PC-3 (cell line): ENCODE measurements at places on chromosomes 3 and 15. TPM values are rescaled to one million over a fixed set of nuclear protein-coding genes. Genes with fewer than 3 reads are reported as not detected.

The ARPP21 gene
- total RNA-seq = not detected in 2 replicates

DNA sequence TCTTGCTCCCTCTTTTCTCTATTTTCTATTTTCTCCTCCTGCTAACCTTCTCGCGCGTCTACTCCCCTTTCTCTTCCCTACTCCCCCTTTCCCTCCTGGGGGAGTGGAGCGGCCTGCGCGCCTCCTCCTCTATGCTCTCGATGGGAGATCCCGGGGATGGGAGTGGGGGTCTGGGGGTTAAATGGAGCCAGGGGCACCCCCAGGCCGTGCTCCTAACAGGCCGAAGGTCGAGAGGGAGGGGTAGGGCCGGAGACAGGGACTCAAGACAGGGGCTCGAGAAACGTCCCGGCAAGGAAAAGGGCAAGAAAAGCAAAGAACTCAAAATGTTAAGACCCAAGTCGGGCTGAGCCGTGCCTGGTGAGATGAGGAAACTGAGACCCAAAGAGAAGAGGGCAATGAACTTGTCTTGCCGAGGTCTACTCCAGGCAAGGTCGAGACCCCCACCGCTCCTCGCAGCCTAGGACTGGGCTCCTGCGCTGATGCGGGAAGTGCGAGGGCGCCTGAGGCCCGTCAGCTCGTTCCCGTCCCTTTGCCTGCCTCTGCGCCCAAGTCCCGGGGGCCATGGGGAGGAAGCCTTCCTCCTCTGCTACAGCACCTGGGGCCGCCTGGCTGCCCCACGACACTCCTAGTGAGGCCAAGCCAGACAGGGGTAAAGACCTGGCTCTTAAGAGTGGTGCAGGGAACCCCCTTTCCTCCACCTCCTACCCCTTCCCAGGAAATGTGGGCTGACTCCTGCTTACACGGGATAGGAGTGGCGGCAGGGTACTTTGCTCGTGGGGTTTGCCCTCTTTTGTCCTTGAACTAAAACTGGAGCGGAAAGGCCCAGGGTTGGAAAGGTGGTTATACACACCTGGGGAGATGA, 770 bp upstream of the MEGF11 start:
- no peaks in the 10 kb centered on the region for H3K4me1 ChIP-seq
- H3K36me3 ChIP-seq = no peaks in the 10 kb centered on the region
- peaks cover 17% of the 10 kb centered on the region; the same call in 1 of the 2 replicates for H3K27me3 ChIP-seq
- peak overlapping the region; percentile 73 for H3K4me3 ChIP-seq

DNA sequence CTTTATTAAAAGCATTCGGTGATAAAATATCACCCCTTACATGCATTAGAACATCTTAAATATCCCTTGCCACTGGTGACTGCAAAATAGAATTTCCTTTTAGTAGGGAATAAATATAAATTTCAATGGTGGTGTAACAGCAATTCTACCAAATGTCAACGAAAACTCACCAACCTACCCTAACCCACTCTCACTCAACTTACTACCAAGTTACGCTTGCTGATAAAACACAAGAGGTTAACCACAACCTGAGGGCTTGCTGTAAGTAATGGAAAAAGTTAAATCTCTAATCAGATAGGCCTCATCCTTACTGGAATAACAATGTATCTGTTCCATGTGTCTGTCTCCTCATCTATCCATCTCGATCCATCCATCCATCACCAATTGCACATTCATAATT, 274.7 kb downstream of the FOXP1 start:
- DNase-seq = no peak
- H3K4me1 ChIP-seq = peaks cover 24% of the 10 kb centered on the region
- no peaks in the 10 kb centered on the region for H3K27me3 ChIP-seq
- no peaks in the 10 kb centered on the region for H3K36me3 ChIP-seq

DNA sequence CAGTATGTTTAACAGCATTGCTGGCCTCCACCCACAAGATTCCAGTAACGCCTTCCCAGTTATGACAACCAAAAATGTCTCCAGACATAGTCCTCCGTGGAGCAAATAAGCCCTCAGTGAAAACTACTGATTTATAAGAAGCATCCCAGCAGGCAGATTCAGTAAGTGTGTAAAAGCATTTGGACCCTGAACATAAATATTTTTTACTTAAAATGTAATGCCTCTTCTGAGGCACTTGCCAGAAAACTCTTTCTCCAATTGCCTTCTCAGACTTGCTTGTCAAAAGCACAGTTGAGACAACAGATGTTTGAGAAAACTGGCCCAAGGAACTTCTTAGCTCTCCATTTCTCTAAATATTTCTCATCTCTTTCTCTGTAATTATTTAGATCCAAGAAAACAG, 31.8 kb upstream of the DCLK3 start:
- no peak overlapping the region for H3K27ac ChIP-seq
- no peak overlapping the region for H3K4me3 ChIP-seq
- no peaks in the 10 kb centered on the region for H3K36me3 ChIP-seq
- H3K27me3 ChIP-seq = peaks cover 4% of the 10 kb centered on the region; the same call in 1 of the 2 replicates
- no peak for DNase-seq
- H3K4me1 ChIP-seq = no peaks in the 10 kb centered on the region

GRCh38 chr3:43178891-43179366, 73.0 kb upstream of the POMGNT2 start:
- H3K27ac ChIP-seq = peak overlapping the region; percentile 99
- H3K36me3 ChIP-seq = peaks cover 5% of the 10 kb centered on the region; the same call in 1 of the 2 replicates
- H3K4me1 ChIP-seq = peaks cover 41% of the 10 kb centered on the region
- peak; percentile 99 for DNase-seq
- no peaks in the 10 kb centered on the region for H3K27me3 ChIP-seq

The ARGFX gene
- total RNA-seq = not detected in 2 replicates

DNA sequence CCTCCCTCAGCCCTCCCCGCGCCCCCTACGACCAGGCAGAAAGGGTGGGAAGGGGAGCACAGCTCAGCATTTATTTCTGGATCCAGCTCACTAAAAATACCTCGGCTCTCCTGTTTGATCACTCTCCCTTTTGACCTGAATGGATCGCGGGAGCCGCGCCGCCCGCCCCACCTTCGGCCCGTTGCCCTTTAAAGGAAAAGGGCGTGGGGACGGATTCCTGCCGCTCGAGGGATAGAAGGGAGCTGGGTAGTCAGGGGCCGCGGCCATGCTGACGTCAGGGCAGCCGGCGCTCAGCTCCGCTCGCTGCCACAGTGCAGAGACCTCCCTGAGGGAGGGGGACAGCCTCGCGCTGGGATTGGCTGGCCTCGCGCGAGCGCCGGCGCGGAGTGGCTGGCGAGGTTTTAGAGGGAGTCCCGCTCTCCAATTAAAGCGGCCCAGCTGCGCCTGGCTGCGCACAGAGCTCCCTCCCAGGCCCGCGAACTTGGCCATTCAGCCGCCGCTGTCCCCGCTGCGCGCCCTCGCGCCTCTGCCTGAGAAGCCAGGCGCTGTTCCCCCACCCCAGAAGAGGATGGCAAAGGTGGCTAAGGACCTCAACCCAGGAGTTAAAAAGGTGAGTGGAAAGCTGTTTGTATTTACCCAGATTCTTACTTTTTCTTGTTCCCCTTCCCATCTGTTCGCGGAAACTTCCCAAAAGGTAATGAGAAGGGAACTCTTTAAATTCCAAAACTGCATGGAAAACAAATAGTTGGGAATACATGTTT, at the start of gene LMCD1:
Gene LMCD1, plus strand, starts transcription at position 453 of the 761 bp plus-strand sequence. Its CDS starts 116 bp downstream, at position 569.
- peak within 1 kb of the TSS; percentile 65 for H3K4me3 ChIP-seq
- peaks cover 89% of the 10 kb centered on the region for H3K4me1 ChIP-seq
- no peaks in the 10 kb centered on the region for H3K27me3 ChIP-seq
- peak within 1 kb of the TSS; percentile 83 for H3K27ac ChIP-seq

- H3K27me3 ChIP-seq = no peaks in the 10 kb centered on the region
- peaks cover 7% of the 10 kb centered on the region; the same call in 1 of the 2 replicates for H3K4me1 ChIP-seq
- no peak overlapping the region for H3K27ac ChIP-seq
These were observed 12.5 kb upstream of the ZXDC start for GRCh38 chr3:126488185-126488584.

- H3K36me3 ChIP-seq = no peaks in the 10 kb centered on the region
- H3K4me3 ChIP-seq = peak overlapping the region; percentile 41
- H3K4me1 ChIP-seq = peaks cover 15% of the 10 kb centered on the region
- H3K27me3 ChIP-seq = no peaks in the 10 kb centered on the region
- peak overlapping the region; percentile 49 for H3K27ac ChIP-seq
These were observed 762.2 kb upstream of the ALCAM start for GRCh38 chr3:104604326-104605010.

DNA sequence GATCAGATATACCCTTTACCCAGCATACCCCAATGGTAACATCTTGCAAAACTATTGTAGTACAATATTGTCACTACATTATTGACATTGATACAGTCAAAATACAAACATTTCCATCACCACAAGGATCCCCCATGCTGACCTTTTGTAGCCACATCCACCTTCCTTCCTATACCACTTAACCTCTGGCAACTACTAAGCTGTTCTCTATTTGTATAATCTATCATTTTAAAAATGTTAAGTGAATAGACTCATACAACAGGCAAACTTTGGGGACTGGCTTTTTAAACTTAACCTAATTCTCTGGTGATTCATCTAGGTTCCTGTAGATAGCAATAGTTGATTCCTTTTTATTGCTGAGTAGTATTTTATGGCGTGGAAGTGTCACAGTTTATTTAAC, 29.6 kb upstream of the IFT57 start:
- peaks cover 5% of the 10 kb centered on the region; the same call in 1 of the 2 replicates for H3K4me1 ChIP-seq
- H3K27me3 ChIP-seq = no peaks in the 10 kb centered on the region
- no peak overlapping the region for H3K4me3 ChIP-seq
- peak; percentile 62 for DNase-seq
- no peak overlapping the region for H3K27ac ChIP-seq

GRCh38 chr15:99537344-99537743, 28.4 kb upstream of the MEF2A start:
- no peaks in the 10 kb centered on the region for H3K27me3 ChIP-seq
- H3K4me3 ChIP-seq = no peak overlapping the region
- DNase-seq = no peak
- H3K36me3 ChIP-seq = no peaks in the 10 kb centered on the region
- H3K27ac ChIP-seq = peak overlapping the region; percentile 76

DNA sequence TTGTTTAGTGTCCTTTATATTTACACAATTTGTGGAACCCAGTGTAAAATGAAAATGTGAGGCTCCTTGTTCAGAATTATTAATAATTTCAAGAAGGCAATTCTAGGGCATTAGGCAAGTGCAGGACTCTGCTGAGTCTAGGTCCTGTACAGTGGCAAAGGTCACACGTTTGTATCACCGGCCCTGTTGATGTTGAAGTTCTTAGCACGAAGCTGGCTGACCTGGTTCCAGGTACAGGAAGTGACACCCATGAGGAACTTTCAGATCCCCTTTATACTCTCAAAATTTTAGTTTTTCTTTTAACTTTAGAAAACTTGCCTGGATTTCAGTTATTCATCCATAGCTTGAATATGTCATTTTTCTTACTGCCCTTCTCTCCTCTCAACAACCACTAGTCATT, 349.4 kb downstream of the CNTN6 start:
- no peaks in the 10 kb centered on the region for H3K4me1 ChIP-seq
- no peaks in the 10 kb centered on the region for H3K27me3 ChIP-seq
- H3K36me3 ChIP-seq = no peaks in the 10 kb centered on the region

The LRRC31 gene
- total RNA-seq = 0.04 TPM in 1 of 2 replicates, not detected in the other
